Naive thymus-derived CD4-positive, alpha-beta T cell (primary cell): ENCODE measurements at places on chromosomes 16 and 17. TPM values are rescaled to one million over a fixed set of nuclear protein-coding genes. Genes with fewer than 3 reads are reported as not detected.

DNA sequence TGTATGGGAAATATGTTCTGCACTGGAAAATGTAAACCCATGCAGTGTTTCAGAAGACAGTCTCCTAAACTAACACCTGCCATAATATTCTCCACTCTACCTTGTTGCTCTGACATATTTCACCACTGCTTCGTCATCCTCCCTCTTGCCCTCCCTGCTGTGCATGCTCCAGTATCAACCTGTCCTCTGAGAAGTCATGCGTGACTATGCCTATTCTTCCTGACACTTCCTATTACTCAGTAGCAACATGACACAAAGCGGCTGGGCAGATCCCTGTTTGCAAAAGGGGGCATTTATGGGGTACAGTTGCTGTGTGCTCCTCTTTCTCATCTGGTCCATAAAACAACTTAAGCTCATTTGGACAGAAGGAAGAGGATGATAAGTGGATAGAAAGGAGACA, 805.6 kb upstream of the EEF2KMT start:
- no peaks in the 10 kb centered on the region for H3K36me3 ChIP-seq
- no peak overlapping the region for H3K4me3 ChIP-seq
- no peak overlapping the region for H3K27ac ChIP-seq
- no peak for DNase-seq
- no peaks in the 10 kb centered on the region for H3K27me3 ChIP-seq

DNA sequence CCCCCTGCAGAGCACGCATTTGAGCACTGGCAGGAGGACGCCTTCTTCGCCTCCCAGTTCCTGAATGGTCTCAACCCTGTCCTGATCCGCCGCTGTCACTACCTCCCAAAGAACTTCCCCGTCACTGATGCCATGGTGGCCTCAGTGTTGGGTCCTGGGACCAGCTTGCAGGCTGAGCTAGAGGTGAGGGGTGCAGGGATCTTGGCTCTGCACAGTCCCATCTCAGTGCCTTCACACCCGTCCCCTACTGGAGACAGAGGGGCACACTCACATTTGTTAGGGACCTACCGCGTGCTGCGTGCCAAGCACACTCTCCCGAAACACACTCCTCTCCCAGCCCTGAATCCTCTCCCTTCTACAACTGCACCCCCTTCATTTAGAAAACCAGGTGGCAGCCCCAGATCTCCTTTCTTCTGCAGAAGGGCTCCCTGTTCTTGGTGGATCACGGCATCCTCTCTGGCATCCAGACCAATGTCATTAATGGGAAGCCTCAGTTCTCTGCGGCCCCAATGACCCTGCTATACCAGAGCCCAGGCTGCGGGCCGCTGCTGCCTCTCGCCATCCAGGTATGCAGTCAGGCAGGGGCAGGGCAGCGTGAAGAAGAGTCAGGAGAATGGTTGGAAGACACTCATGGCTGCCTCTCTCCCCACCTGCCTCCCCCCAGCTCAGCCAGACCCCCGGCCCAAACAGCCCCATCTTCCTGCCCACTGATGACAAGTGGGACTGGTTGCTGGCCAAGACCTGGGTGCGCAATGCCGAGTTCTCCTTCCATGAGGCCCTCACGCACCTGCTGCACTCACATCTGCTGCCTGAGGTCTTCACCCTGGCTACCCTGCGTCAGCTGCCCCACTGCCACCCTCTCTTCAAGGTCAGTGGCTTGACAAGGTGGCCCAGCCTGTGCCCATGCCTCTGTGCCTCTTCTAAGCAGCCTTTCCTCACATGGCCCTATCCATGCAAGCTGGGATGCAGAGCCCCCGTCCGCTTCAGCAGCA, 6.3 kb downstream of the ALOX15B start:
- H3K4me3 ChIP-seq = no peak overlapping the region
- DNase-seq = no peak
- no peaks in the 10 kb centered on the region for H3K27me3 ChIP-seq

GRCh38 chr17:14204084-14204483, 32.6 kb downstream of the CDRT15 start:
- DNase-seq = no peak
- H3K4me3 ChIP-seq = no peak overlapping the region
- no peaks in the 10 kb centered on the region for H3K27me3 ChIP-seq
- peaks cover 73% of the 10 kb centered on the region for H3K4me1 ChIP-seq
- H3K27ac ChIP-seq = peak overlapping the region; percentile 45

GRCh38 chr17:27596096-27596495, 34.9 kb upstream of the LGALS9 start:
- no peaks in the 10 kb centered on the region for H3K4me1 ChIP-seq
- DNase-seq = no peak
- no peaks in the 10 kb centered on the region for H3K27me3 ChIP-seq
- no peak overlapping the region for H3K27ac ChIP-seq
- H3K36me3 ChIP-seq = no peaks in the 10 kb centered on the region
- H3K4me3 ChIP-seq = no peak overlapping the region

GRCh38 chr17:12250973-12251372, 230.3 kb downstream of the MAP2K4 start:
- no peak for DNase-seq
- H3K4me3 ChIP-seq = no peak overlapping the region
- H3K27me3 ChIP-seq = no peaks in the 10 kb centered on the region
- no peak overlapping the region for H3K27ac ChIP-seq
- H3K36me3 ChIP-seq = no peaks in the 10 kb centered on the region

DNA sequence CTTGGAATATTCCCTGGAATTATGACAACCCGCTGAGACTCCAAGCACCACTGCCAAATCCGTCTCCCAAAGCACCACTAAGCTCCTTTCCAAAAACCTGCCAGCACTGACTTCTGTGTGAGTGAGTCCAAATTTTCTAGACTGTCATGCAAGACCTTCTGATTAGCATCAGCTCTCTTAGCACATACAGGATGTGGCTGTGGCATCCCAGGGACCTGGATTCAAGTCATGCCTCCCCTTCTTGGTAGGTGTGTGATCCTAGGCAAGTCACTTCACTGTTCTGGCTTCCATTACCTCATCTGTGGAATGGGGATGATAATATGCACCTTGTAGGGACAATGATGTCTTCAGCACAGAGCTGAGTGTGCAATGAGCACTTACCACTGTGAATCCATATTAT, 38.3 kb upstream of the USP7 start:
- no peak for DNase-seq
- no peak overlapping the region for H3K4me3 ChIP-seq
- no peaks in the 10 kb centered on the region for H3K4me1 ChIP-seq
- no peaks in the 10 kb centered on the region for H3K36me3 ChIP-seq

DNA sequence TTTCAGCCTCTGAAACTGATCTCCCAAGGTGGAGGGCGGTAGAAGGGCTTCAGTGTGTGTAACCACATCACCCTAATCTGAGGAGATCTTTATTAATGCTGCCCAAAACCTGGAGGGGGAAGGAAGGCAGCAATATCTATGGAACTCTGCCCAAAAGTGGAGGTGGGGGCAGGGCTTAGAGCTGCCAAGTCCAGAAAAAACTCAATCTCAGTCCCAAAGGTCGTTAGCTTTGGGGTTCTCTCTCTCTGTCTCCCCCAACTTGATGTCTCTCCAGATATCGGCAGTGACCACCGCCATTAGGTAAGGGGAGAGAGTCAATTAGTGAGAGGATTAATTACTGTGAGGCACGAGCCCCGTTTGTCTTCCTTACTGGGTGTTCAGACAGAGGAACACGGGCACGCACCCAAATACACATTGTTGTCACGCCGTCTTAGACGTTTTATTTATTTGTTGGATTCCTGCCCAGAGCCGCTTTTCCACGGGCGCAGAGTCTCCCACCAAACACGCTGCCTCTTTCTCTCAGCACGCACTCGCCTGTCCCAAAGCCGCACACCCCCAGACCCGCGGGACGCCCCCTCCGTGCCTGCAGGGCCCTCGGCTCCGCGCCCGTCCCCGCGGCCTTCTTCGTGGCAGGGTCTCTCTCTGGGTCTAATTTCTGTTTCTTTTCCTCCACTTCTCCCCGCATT, 5.4 kb upstream of the LHX1 start:
- peaks cover 54% of the 10 kb centered on the region for H3K4me1 ChIP-seq
- peaks cover 70% of the 10 kb centered on the region for H3K27me3 ChIP-seq
- no peaks in the 10 kb centered on the region for H3K36me3 ChIP-seq
- DNase-seq = no peak

DNA sequence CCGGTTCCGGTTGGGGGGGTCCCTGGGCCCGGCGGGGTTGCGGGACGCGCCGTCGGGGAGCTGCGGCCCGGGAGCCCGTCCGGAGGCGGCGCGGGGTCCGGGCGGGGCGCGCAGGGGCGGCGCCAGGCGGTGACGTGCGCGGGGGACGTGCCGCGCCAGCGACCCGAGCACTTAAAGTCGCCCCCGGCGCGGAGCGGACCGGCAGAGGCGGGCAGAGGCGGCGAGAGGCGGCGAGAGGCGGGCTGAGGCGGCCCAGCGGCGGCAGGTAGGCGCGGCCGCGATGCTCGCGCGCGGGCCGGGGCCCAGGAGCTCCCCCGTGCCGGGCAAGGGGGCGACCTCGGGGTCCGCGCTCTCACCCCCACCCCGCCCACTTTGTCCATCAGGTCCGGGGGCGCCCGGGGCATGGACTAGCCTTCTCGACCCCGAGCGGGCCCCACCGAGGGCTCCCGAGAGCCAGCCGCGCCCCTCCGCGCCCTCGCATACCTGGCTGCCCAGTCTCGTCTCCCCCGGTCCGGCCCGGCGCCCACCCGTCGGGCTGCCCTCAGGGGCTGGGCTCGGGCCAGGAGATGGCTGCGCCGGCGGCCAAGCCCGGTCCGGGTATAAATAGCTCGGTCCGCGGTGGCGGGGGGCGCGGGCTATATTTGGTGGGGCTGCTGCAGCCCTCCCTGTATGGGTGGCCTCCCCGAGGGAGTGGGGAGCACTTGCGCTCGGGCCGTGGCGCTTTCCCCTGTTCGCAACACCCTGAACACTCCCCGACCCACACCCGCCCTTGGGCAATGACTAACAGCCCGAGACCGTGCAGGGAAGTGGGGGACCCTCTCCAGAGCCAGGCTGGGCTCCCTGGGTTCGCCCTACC, at the start of gene SLC16A3:
Gene SLC16A3 (plus strand): TSS at position 201 of the 856 bp plus-strand sequence. CDS start 6,967 bp downstream, outside the sequence.
- peaks cover 26% of the 10 kb centered on the region for H3K4me1 ChIP-seq
- H3K4me3 ChIP-seq = peak within 1 kb of the TSS; percentile 57
- peak within 1 kb of the TSS; percentile 78 for H3K27ac ChIP-seq
- peak; percentile 49 for DNase-seq

Gene GFAP
- polyA plus RNA-seq = not detected

Gene TP53TG3F
- not detected for polyA plus RNA-seq

Gene KCNJ12
- polyA plus RNA-seq = not detected

Gene ZNF205
- polyA plus RNA-seq = 0.09 TPM

Gene PRDM7
- not detected for polyA plus RNA-seq

Gene SSTR5
- not detected for polyA plus RNA-seq
